DND-41 (cell line): ENCODE measurements at places on chromosomes 11 and 22.
A peak's percentile ranks its signal among the peaks of the same experiment; 100 is the strongest.

GRCh38 chr11:67312187-67313021, 9.1 kb downstream of the SSH3 start:
- no peak for DNase-seq

GRCh38 chr22:49993649-49994360, 18.8 kb downstream of the IL17REL start:
- no peak for DNase-seq

- DNase-seq, result peak; percentile 100
These were observed 838 bp downstream of the FKBP2 start for GRCh38 chr11:64241491-64242374.

DNA sequence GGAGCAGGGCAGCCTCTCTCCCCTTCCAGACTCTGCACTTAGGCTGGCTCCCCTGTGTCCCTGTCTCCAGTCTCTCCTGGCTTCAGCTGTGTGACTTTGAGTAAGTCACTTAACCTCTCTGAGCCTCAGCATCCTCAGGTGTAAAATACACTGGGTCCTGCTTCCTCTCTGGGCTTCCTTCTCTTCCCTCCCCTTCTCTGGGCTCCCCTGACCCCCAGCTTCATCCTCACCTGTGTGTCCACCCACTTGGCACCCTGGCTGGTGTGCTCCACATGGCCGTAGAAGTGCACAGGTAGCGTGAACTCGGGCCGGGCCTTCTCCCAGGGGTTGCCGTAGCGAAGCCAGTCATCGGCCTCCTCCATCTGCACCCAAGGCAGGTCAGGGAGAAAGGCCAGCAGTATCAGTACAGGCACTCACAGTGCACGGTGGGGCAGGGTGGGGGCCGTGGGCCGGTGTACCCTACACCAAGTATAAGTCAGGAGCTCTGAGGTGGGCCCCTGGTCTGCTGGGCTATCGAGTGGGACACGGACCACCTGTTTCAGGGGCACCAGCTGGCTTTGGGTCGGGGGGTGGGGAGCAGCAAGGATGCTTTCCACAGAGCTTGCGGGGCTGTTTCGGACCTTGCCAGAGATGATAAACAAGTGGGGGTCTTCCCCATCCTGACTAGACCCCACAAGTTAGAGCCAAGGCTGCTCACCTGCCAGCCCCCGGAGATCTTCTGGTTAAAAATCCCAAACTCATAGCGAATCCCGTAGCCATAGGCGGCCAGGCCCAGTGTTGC, 2.0 kb downstream of the PYGM start:
- DNase-seq, result no peak

DNA sequence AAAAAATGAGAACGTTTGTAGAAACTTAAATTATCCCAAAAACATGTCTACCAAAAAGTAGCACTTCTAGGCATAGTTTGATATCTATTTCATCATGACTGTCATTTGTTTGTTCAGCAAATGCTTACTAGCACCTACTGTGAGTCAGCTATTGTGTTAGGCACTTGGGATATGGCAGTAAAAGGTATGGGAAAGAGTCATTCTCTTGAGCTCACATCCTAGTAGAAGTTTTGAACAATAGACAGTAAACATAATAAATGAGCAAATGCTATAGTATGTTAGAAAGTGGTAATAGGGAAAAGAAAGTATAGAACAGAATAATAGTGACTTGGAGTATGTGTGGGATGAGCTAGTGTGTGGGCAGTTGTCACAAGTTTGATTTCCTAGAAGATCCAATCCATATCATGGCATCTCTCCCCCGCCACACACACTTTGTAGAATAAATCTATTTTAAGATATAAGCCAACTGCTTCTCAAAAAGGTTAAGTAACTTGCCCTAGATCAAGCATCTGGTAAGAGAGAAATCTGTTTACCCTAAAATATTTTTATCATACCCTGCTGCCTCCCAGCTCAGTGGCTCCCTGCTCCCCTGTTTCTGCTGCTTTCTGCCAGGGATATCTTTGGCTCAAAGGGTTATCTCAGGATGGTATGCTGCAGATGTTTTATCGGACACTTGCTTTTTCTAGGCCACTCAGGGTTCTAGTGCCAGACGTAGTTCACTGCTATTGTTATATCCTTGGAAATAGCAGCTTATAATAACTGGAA, 129.7 kb downstream of the NCAM1 start:
- DNase-seq, result no peak

GRCh38 chr22:28830441-28830840, 30.1 kb upstream of the XBP1 start:
- DNase-seq, result no peak

DNA sequence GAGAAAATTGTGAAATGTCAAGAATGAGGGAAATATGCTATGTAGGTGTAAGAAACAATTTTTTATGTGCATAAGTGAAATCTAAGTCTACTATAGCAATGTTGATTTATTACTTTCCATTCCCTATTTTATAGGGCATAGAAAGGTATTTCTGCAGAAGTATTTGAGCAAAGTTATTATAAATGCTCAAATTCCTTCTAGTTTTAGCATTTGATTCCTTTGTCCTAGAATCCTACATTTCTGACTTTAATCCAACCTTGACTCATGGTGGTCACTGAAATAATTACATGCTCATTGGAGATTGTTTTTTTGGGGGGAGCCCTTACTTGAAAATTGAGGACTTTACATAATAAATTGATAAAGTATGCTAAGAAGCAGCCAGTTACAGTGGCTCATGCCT, 716.6 kb upstream of the LUZP2 start:
- DNase-seq, result no peak

- DNase-seq, result no peak
These were observed 76.6 kb upstream of the UCP3 start for GRCh38 chr11:74085542-74085892.

GRCh38 chr11:34632105-34632791, 11.4 kb downstream of the EHF start:
- DNase-seq, result no peak

GRCh38 chr22:46120420-46120737, 29.9 kb upstream of the PPARA start:
- DNase-seq, result no peak

GRCh38 chr11:31808721-31809540, 2.2 kb downstream of the PAX6 start:
- DNase-seq, result no peak

DNA sequence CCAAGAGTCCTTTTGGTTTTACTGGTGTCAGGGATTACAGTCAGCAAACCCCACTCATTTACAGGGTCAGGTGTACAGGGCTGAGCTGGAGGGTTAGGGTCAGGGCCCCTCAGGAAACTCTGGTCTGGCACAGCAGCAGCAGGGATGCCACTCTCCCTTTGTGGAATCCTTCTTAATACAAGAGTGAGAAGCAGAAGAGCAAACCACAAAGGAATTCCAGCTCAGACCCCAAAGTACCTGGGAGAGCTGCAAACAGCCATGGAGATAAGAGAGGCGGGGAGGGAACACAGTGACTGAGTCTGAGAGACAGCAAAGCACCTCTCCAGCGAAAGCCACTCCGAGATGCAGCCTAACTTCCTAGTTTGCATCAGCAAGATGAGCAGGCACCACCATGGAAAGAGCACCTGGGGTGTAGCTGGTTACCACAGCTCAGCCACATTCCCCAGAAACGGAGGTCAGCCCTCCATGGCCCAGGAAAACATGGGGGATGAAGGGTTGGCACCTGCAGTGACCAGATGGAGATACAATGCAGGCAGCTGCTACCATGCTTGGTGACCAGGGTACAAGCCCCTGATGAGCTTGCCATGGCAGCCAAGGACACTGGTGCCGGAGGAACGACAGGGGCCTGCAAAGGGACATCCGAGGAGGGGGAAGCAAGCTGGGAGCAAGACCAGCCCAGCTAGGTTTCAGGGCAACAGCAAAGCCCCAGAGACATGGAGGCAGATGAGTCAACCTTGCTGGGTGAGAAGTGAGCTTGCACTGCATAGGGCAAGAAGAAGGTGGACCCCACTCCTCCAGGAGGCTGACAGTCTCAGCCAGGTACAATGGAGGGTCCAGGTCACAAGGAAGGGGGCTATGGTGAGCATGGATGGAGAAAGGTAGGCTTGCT, 3.9 kb downstream of the BET1L start:
- DNase-seq, result peak; percentile 3

DNA sequence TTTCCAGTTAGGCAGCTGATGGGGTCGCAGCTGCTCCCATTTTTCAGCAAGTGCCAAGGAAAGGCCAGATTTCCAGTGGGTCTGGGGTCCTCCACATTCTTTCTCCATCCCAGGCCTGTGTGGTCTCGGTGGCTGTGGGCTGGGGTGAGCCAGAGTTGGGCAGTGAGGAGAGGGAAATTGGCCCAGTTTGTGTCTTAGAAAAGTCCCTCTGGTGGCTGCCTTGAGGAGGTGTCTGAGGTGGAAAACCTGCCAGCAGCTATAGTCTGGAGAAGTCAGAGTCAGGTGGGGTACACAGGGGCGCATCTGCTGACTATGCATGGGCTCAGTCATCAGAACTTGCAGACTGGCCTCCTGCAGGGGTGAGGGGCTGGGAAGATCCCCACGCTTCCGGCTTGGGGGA, 30.5 kb downstream of the MRGPRD start:
- no peak for DNase-seq
